Progenitor cell of endocrine pancreas (in vitro differentiated cells): ENCODE measurements at places on chromosomes 5 and 9. TPM values are rescaled to one million over a fixed set of nuclear protein-coding genes. Genes with fewer than 3 reads are reported as not detected.

Gene HAVCR2
- 0.17 and 0.62 TPM in 2 replicates for total RNA-seq

Gene DDX4
- not detected in 2 replicates for total RNA-seq

Gene PKD2L2
- not detected in 2 replicates for total RNA-seq

Gene ORM2
- total RNA-seq: 3.2 and 5.4 TPM in 2 replicates

Gene MCC
- total RNA-seq: 17.9 and 18.9 TPM in 2 replicates

Gene SLC6A18
- not detected in 2 replicates for total RNA-seq

DNA sequence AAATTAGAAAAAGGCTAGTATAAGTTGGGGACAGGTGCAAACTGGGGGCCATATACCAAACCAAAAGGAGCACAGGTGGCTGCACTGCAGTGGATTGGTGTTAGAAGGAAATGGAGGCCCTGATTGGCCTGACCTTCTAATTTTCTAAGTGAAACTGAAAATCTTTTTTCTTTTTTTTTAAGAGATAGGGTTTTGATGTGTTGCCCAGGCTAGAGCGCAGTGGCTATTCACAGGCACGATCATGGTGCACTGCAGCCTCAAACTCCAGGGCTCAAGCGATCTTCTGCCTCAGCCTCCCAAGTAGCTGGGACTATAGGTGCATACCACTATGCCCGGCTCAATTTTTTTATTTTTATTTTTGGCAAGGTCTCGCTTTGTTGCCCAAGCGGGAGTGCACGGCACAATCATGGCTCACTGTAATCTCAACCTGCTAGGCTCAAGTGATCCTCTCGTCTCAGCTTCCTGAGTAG is 9.8 kb upstream of the CCDC69 start:
- H3K4me1 ChIP-seq: no peaks in the 10 kb centered on the region
- no peaks in the 10 kb centered on the region for H3K36me3 ChIP-seq
- no peak for DNase-seq
- peaks cover 9% of the 10 kb centered on the region for H3K27me3 ChIP-seq
- no peak overlapping the region for H3K27ac ChIP-seq

DNA sequence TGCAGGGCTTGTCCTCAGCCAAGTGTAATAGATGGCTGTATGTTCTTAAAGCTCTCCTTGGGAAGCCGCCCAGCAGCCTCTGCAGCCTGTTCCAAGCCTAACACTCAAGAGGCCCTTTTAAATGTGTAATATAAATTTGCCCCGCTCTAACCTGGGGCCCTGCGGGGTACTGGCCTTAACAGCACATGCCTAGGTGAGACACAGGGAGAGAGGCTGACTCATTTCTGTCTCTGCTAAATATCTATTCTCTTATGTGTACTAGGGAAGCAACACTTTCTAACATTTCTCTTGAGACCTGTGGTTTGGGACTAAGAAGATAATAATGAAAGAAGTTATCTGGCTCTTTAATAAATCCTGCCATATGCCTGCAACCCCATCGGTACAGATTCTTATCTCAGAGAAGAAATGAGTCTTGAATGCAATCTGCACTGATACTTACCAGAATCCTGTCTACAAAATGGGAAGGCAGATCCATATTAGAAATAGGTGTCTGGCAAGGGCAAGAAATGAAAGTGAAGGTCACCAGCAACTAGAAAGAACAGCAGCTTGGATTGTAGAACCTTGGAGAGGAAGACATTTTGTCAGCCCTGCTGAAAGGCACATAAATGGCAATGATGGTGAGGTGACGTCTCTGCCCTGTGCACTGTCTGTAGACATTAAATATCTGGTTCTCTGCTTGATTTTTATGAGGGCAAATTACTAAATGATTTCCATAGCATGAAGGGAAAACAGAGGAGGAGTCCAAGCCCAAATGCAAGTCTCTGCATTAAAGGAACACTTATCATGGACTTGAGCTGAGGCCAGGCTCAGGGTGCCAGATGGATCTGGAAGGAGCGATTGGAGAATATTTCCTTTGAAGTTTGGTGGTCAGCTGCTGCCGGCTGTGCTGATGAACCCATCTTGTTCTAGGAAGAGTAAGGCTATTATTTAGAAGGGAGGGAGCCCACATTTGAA is 14.5 kb upstream of the TGFBI start:
- no peak overlapping the region for H3K27ac ChIP-seq
- peaks cover 54% of the 10 kb centered on the region for H3K27me3 ChIP-seq
- DNase-seq: no peak

DNA sequence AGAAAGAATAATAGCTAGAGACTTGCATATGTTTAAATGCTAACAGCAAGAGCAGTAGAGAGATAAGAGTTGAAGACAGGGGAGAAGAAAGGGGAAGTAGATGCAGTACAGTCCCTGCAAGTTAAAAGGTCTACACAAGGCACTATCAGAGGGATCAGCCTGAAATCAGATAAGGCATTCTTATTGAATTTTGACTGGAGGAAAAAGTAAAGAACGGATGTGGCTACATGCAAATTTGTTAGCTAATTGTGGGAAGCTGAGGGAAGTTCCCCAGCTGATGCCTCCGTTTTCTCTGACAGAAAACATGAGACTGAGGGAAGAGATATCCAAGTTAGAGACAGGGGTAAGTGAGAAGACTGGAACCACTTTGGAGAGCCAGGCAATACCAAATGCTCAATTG is 12.9 kb upstream of the RHOBTB3 start:
- H3K4me1 ChIP-seq: peaks cover 11% of the 10 kb centered on the region
- no peak for DNase-seq

GRCh38 chr5:55625589-55625909 is 86.6 kb downstream of the SLC38A9 start:
- no peak overlapping the region for H3K27ac ChIP-seq
- peaks cover 3% of the 10 kb centered on the region for H3K36me3 ChIP-seq
- DNase-seq: no peak
- H3K27me3 ChIP-seq: no peaks in the 10 kb centered on the region
- no peak overlapping the region for H3K4me3 ChIP-seq

DNA sequence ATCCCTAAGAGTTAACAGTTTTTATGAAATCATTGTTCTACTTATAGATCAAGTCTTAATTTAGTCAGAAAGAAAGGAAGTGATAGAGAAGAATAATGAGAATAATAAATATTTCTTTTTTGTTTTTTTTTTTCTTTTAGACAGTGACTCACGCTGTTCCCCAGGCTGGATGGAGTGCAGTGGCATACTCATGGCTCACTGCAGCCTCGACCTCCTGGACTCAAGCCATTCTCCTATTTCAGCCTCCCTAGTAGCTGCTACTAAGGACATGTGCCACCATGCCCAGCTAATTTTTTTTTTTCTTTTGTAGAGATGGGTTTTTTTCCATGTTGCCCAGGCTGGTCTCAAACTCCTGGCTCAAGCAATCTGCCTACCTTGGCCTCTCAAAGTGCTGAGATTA is 11.0 kb downstream of the IFNA21 start:
- peaks cover 3% of the 10 kb centered on the region for H3K4me1 ChIP-seq
- no peak for DNase-seq
- H3K27ac ChIP-seq: no peak overlapping the region
- H3K36me3 ChIP-seq: no peaks in the 10 kb centered on the region

- no peaks in the 10 kb centered on the region for H3K36me3 ChIP-seq
- no peak overlapping the region for H3K27ac ChIP-seq
- DNase-seq: no peak
- no peak overlapping the region for H3K4me3 ChIP-seq
- H3K4me1 ChIP-seq: no peaks in the 10 kb centered on the region
Observed at GRCh38 chr5:38453506-38453905, 102.9 kb downstream of the LIFR start.

- H3K4me3 ChIP-seq: no peak overlapping the region
- H3K4me1 ChIP-seq: peaks cover 7% of the 10 kb centered on the region
- peaks cover 20% of the 10 kb centered on the region for H3K27me3 ChIP-seq
Observed at GRCh38 chr5:172533058-172533398, 78.7 kb upstream of the SH3PXD2B start.
